Large intestine (tissue), 12 donors: ENCODE measurements at places on chromosomes 4 and X.

DNA sequence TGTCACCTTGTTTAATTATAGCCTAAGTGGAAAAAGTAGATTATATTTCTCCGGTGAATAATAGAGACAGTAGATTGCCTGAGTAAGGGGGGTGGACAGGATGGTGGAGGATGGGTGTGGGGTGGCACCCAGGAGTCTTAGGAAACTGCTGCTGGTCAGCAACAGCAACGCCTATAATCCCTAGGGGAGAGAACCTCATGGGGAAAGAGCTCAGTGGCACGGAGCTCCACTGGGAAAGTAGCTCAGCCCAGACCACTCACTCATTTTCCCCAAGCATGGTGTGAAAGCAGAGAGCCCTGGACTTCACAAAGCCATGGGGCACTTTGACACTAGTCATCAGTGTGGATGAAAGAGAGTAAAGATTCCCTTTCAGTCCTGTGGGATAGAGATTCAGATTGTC, 31.1 kb downstream of the METTL14 start:
- DNase-seq, result no peak

- no peak for DNase-seq
Observed at GRCh38 chr4:178174756-178175155, 732.5 kb upstream of the AGA start.

GRCh38 chr4:177308125-177308524, 1.5 kb upstream of the NEIL3 start:
- no peak for DNase-seq

DNA sequence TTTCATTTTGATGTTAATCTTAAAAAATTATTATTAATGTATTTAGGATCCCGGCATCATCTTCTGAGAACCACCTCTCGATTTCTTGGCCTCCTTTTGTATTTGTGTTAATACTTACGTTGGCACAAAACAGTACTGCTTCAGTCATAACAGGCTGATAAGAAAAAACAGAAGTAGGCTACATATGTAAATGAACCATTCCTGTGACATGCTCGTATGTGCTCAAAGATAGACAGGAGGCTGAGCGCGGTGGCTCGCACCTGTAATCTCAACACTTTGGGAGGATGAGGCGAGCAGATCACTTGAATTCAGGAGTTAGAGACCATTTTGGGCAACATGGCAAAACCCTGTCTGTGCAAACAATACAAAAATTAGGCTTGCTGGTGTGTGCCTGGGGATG, 109.4 kb upstream of the H2AZ1 start:
- DNase-seq, result no peak

DNA sequence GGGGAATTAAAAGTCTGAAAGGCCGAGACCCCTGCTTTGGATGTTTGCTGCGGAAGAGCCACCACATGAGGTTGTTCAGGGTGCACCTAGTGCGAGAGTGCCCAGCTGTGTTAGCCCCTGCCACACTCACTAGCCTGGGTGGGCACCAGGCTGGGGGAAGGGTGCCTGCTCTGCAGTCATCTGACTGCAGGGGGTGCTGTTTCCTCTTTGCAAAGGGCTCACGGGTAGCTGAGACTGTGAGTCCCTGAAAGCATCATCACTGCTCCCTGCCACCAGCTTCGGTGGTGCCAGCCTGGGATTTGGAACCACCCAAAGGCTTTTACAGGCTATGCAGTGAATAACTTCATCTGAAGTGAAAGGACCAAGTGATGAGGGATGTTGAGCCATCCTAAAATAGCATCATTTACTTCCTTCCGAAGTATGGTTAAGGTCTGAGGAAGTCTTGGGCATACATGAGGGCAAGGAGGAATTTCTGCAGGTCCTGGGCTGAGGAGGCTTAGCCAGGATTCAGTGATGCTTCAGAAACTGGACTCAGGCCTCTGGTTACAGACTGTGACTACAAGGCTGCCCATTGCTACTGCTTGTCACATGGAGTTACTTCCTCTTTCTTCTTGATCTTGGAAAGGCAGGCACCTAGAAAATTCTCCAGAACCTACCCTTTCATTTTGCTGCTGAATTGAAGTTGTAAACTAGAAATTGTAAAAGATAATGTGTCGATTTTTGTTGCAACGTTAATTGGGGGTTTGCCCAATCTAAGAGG, 293.2 kb upstream of the PRPS2 start:
- no peak for DNase-seq

- DNase-seq, result no peak
Observed at GRCh38 chr4:172232966-172233365, 419.8 kb downstream of the GALNTL6 start.

GRCh38 chrX:132180929-132181328, 38.3 kb downstream of the RAP2C start:
- DNase-seq, result peak; percentile 21

GRCh38 chr4:144564358-144564757, 81.6 kb upstream of the HHIP start:
- no peak for DNase-seq

DNA sequence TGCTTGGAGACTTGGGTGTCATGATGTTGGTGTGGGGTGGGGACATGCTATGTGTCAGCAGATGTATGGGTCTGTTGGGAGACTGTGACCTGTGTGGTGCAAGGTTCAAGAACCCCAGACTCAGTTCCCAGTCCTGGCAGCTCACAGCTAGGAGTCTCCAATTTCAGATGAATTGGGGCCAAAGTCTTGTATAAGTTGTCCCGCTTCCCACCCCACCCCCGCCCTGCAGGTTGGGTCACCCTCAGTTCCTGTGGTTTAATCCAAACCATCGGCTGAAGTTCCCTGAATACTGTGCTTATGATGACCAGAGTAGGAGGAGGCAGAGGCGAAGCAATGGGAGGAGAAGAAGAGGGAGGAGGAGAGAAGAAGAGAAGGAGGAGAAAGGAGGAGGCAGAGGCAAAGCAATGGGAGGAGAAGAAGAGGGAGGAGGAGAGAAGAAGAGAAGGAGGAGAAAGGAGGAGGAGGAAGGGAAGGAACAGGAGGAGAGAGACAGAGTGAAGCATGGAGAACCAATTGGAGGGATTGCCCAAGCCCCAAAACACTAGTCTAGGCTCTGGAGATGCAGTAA, 112.6 kb downstream of the EFNB1 start:
- peak; percentile 28 for DNase-seq

DNA sequence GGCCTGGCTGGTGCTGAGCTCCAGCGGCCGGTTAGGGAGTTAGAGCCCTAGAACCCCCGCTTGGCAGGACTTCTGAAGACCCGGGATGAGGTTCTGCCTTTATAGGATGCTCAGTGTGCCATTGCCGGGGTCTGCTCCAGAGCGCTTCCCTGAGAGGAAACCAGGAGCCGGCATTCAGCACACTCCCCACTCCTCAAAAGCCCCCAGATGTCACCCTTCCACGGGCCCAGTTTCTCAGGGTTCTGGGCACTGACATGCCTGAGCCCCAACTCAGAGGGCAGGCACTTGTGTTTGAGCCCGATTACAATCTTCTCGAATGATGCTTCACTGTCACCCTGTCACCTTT, 6.5 kb downstream of the NKX3-2 start:
- no peak for DNase-seq

- DNase-seq, result peak; percentile 9
Observed at GRCh38 chr4:72295966-72296557, 264.3 kb downstream of the NPFFR2 start.

- no peak for DNase-seq
Observed at GRCh38 chrX:133980406-133980805, 5.0 kb downstream of the GPC3 start.

GRCh38 chr4:153822316-153822715, 33.4 kb upstream of the SFRP2 start:
- DNase-seq, result no peak

DNA sequence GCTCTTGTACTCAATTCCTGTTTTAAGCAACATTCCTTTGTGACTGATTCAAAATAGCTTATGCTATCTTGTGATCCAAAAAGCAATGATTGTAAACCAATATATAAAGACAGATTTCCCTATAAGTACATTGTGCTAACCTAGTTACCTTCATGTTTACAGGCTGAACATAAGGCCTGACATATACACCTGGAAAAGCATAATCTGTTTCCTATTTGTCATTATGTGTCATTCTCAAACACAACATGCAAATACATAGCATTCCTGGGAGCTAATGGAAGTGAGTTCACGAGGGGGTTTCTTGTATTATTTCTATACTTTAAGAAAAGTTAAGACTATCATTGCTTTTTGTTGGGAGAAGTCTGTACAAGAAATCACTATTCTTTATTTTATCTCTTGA, 638.1 kb upstream of the AGA start:
- DNase-seq, result no peak

DNA sequence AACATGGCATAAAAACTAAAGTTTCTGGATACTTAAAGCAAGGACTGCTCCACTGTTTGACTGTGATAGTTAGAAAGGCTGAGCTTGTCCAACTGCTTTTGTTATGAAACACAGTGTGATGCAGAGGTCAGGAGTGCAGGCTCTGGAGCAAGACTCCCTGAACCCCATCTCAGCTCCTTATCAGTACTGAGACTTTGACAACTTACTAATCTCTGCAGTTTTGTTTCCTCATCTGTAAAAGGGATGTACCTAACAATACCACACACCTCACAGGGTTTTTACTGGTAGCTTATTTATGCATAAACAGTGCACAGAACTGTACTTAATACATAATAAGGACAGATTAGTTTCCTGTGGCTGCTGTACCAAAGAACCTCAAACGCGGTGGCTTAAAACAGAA, 804.3 kb downstream of the FSTL5 start:
- peak; percentile 1 for DNase-seq

DNA sequence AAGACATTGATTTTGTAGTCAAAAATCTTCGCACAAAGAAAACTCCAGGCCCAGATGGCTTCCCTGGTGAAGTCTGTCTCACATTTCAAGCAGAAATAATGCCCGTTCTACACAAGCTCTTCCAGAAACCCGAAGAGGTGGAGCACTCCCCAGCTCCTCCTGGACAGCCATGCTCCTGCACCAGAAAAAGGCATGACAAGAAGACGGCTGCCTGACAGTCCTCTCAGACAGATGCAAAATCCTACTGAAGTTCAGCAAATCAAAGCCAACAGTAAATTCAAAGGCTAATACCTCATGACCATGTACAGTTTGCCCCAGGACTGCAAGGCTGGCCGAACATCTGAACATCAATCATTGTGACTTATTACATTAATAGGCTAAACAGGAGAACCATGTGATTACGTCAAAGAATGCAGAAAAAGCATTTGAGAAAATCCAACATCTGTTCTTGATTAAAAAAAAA, 30.8 kb upstream of the MXD4 start:
- DNase-seq, result no peak

DNA sequence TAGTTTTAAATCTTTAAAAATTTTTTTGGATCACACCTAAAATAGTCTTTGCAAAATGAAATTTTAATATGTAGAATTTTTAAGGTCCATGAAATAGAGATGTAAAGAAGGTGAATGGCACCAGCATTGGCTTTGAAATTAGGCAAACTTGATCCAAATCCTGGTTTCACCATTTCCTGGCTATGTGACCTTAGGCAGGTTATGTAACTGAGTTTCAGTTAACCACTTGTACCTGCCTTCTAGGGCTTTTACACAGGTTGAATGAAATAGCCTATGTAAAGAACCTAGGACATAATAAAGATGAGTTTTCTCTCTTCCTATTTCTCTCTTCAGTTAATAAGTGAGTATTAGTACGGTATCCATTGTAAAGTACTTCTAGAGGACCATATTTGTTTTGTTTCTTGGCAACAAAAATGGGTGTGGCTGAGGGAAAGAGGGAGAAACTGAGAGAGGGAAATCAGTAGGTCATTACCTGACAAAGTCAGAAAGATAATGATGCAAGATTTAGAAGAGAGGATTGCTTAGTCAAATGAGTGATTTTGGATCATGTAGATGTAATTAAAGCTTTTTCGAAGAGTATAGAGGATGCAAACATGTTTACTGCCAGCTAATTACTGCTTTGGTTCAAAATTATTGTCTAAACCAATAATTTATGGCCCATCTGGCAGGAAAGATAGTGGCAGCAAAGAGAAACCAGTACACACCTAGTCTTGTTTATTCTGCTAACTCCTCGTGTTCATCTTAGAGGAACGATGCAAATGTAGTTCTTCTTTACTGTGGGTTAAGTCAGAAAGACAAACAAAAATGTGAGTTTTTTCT, 81.9 kb downstream of the PDLIM5 start:
- peak; percentile 61 for DNase-seq

DNA sequence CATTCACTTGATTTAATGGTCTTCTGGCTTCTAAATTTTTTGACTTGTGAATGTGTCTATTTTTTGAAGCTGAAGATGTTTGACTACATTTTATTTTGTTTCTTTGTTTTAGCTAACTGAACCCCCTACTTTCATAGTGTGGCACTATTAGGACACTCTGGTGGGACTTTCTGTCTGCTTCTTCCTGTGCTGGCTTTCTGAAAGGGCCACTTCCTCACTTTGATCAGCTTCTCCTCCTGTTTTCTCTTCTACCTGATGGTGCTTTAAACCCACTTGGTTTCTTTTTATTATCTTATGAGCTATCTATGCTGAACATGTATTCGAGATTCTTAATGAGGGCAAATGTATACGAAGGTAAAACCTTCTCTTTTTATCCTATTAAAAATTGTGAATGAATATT, 186.1 kb upstream of the CASK start:
- no peak for DNase-seq

- DNase-seq, result no peak
Observed at GRCh38 chr4:38577462-38577861, 86.5 kb upstream of the KLF3 start.

- DNase-seq, result no peak
Observed at GRCh38 chr4:34412911-34413310, 1831.4 kb downstream of the ARAP2 start.

- no peak for DNase-seq
Observed at GRCh38 chrX:134554291-134554690, 94.3 kb downstream of the HPRT1 start.

GRCh38 chr4:10083861-10084641, 32.5 kb downstream of the WDR1 start:
- no peak for DNase-seq

DNA sequence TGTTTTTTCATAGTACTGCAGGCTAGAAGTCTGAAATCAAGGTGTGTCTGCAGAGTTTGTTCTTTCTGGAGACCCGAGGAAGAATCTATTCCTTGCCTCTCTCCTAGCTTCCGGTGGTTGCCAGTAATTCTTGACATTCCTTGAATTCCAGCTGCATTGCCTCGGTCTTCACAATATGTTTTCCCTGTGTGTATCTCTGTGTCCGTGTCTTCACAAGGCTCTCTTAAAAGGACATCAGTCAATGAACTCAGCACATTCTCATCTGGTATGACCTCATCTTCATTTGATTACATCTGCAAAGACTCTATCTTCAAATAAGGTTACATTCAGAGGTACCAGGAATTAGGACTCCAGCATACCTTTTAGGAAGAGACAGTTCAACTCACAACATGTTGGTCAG, 163.4 kb downstream of the BANK1 start:
- no peak for DNase-seq

DNA sequence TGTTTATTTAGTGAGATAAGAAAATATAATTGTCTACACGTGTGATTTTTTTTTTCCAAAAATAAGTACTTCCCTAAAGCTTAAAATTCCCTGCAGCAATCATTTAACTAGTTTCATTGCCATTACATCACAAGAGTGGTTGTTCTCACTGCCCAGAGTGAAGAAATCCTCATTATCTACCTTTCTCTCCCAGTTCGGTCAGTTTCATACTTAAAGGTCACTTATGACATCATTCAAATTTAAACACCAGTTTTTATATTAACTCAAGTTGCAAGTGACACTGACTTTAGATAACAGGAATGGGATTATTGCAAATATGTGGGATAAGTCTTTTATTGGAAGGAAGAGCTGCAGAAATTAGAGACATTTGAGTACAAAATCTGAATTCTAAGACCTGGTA, 1699.8 kb upstream of the IGFBP7 start:
- peak; percentile 24 for DNase-seq

GRCh38 chr4:186069729-186070128, 773 bp downstream of the TLR3 start:
- DNase-seq, result peak; percentile 16
